Uterus (tissue), 4 donors: ENCODE measurements at places on chromosomes 2 and 18. TPM values are rescaled to one million over a fixed set of nuclear protein-coding genes. Genes with fewer than 3 reads are reported as not detected.

- H3K27me3 ChIP-seq: no peaks in the 10 kb centered on the region
- no peaks in the 10 kb centered on the region for H3K36me3 ChIP-seq
- H3K4me1 ChIP-seq: no peaks in the 10 kb centered on the region
- no peak overlapping the region for H3K27ac ChIP-seq
- no peak for DNase-seq
Observed at GRCh38 chr18:37913051-37913450, 347.5 kb upstream of the CELF4 start.

- no peak overlapping the region for H3K4me3 ChIP-seq
- H3K4me1 ChIP-seq: no peaks in the 10 kb centered on the region
- H3K27ac ChIP-seq: no peak overlapping the region
- no peaks in the 10 kb centered on the region for H3K36me3 ChIP-seq
Observed at GRCh38 chr2:215862351-215862771, 151.0 kb downstream of the MREG start.

- no peak overlapping the region for H3K27ac ChIP-seq
- H3K27me3 ChIP-seq: no peaks in the 10 kb centered on the region
- DNase-seq: no peak
Observed at GRCh38 chr18:48123941-48124340, 193.5 kb upstream of the SMAD2 start.

DNA sequence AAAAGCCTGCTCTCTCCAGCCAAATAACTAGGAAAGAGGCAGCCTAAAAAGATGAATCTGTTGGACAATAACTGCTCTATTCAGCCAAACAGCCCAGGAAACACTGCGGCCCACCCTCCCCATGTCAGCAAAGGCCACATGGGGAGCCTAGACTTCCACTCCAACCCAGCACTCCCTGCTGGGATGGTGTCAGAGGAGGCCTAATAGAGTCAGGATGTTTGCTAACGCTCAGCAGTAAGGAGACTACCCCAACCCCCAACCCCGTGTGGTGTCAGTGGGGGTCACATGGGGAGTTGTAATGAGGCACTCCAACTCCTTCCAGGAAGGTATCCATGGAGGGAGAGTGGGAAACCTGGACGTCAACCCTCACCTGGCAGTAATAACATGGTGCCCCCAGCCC lies 41.6 kb downstream of the ZBTB7C start:
- H3K27ac ChIP-seq: no peak overlapping the region
- no peaks in the 10 kb centered on the region for H3K27me3 ChIP-seq
- no peaks in the 10 kb centered on the region for H3K36me3 ChIP-seq
- no peak for DNase-seq
- H3K4me1 ChIP-seq: no peaks in the 10 kb centered on the region

Gene MSGN1
- not detected for total RNA-seq

DNA sequence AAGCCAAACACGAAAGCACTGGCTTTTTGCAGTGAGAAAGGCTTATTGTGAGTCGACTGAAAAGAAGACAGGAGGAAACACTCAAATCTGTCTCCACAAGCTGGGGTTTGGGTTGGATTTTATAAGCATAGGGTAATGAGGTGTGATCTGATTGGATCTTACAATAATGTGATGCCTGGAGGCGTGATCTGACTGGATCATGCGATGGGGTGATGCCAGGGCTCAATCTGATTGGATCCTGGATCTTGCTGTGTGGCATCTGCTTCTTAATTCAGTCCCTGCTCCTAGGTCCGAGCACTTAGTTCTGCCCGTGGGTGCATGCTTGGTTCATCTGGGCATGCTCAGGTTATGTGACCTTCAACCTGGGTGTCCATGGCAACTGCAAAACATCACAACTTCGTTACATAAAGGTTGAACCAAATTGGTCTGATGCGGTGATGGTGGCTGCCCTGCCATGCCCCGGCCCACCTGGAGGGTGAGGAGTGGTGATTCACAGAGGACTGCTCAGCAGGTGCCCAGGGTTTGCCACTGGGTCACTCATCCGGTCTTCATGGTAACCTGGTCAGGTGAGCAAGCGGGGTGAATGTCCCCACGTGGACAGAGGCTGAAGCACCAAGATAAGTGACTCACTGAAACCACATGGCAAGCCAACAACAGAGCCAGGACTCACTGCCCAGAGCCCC lies 111.0 kb downstream of the KCNF1 start:
- H3K27me3 ChIP-seq: no peaks in the 10 kb centered on the region
- no peaks in the 10 kb centered on the region for H3K4me1 ChIP-seq
- H3K36me3 ChIP-seq: no peaks in the 10 kb centered on the region
- H3K27ac ChIP-seq: no peak overlapping the region
- DNase-seq: no peak

Gene RAB17
- total RNA-seq: 3.5 TPM

Gene GALM
- 20.2 TPM for total RNA-seq

Gene DES
- total RNA-seq: 2,323 TPM

GRCh38 chr2:28687640-28688385 lies 63.8 kb upstream of the PPP1CB start:
- no peak overlapping the region for H3K4me3 ChIP-seq
- H3K36me3 ChIP-seq: no peaks in the 10 kb centered on the region
- no peak for DNase-seq
- H3K4me1 ChIP-seq: peaks cover 15% of the 10 kb centered on the region
- no peak overlapping the region for H3K27ac ChIP-seq

Gene LRP1B
- 0.79 TPM for total RNA-seq

DNA sequence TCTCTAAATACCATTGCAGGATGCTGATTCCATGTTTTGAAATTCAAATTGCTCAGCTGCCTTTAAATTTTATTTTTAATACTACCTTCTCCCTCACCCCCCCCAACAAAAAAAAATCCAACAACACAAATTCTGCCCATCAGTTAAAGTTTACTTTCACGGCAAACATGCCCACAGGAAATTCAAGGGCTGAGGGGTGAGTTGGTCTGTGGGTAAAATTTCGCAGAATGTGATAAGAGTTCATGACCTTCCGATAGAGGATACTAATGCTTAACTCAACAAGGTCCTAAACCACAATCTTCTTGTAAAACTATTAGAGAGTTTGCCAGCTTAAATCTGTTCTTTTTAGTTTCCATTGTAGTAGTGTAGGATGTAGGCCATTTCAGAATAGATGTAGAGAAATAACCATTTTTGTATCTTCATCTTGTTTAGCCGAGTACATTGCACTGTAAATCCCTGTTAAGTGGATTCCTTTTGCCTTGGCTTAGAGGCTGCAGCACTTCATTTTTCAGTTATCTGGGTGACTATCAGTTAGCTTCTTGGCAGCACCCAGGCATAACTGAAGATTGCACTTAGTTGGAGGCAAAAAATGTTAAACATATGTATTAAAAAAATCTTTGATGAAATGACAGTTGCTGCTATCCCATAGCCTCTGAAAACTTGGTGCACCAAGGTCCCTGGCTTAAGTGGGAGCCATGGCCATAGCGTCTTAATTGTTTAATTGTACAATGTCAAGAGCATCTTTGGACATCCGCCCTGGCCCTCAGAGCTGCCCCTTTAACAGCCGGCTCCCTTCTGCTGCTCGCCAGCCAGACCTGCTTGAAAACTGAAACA lies 232.3 kb downstream of the HAUS1 start:
- DNase-seq: no peak
- H3K4me3 ChIP-seq: no peak overlapping the region
- no peaks in the 10 kb centered on the region for H3K27me3 ChIP-seq
- H3K4me1 ChIP-seq: no peaks in the 10 kb centered on the region

DNA sequence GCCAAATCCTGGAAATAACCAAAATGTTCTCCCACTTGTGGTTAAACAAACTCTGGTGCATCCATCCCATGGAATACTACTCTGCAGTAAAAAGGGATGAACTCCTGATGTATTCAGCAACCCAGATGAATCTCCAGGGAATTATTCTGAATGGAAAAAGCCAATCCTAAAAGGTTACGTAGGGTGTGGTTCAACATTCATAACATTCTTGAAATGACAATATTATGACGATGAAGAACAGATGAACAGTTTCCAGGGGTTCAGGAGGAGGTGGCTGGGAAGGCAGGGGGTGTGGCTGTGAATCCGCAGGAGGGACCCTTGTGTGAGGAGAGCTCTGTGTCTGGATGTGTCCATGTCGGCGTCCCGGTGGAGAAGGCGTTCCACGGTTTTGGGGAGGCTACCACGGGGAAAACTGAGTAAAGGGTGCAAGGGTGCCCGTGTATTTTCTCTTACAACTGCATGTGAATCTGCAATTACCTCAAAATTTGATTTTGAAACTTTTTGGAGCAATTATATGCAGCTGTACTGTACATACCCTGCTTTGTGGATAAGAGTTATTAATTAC lies 47.3 kb downstream of the KCNG2 start:
- DNase-seq: no peak
- H3K36me3 ChIP-seq: no peaks in the 10 kb centered on the region
- no peak overlapping the region for H3K4me3 ChIP-seq
- H3K27me3 ChIP-seq: peaks cover 4% of the 10 kb centered on the region
- H3K27ac ChIP-seq: no peak overlapping the region

DNA sequence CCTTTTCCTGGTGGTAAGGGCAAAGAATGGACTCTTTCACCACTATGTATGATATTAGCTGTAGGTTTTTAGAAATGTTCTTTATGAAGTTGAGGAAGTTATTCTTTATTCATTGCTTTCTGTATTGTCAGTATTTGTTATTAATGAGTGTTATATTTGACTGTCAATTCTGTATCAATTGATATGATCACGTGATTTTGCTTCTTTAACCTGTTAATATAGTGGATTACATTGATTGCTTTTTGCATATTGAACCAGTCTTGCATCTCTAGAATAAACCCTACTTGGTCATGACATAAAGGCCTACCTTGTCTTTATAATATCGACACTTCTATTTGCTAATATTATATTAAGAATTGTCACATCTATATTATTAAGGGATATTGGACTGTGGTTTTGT lies 18.3 kb upstream of the ST6GAL2 start:
- H3K36me3 ChIP-seq: no peaks in the 10 kb centered on the region
- no peak overlapping the region for H3K4me3 ChIP-seq
- DNase-seq: no peak
- H3K27me3 ChIP-seq: no peaks in the 10 kb centered on the region
- H3K4me1 ChIP-seq: no peaks in the 10 kb centered on the region

DNA sequence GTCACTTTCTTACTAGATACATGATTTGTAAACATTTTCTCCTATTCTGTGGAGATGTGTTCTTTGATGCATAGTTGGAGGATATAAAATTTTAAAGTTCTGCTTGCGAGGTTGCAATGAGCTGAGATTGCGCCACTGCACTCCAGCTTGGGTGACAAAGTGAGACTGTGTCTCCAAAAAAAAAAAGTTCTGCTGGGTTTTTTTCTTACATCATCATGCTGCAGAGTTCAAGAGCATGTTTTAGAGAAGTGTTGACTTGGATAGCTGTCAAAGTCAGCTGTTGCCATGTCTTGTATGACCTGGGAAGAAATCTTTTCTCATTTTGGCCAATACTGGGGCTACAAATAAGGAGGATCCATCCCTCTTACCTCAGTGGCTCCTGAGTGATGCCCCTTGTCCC lies 71.3 kb downstream of the UGGT1 start:
- no peak for DNase-seq
- no peaks in the 10 kb centered on the region for H3K27me3 ChIP-seq
- H3K4me1 ChIP-seq: no peaks in the 10 kb centered on the region

Gene ERICH2
- total RNA-seq: not detected

GRCh38 chr2:42876326-42876751 lies 84.0 kb upstream of the HAAO start:
- no peaks in the 10 kb centered on the region for H3K36me3 ChIP-seq
- no peak overlapping the region for H3K4me3 ChIP-seq
- H3K27me3 ChIP-seq: no peaks in the 10 kb centered on the region
- peaks cover 7% of the 10 kb centered on the region for H3K4me1 ChIP-seq

DNA sequence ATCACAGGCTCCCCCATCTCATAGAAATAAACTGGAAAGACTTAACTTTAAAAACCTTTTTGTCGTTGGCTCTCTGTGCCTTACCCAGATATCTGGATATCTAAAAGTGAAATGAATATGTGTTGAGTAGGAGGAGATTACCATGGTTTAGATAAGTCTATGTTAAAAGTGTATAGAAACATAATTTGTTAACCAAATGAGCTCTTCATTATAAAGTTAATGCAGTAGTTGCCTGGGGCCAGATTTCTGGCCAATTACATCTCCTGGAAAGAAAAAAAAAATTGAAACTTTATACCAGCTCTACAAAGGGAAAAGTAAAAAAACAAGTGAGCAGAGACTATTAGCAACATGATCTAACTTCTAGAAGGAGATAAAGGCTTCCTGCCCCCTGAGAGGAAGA lies 259.6 kb upstream of the UBE2E3 start:
- H3K27ac ChIP-seq: no peak overlapping the region
- no peaks in the 10 kb centered on the region for H3K4me1 ChIP-seq
- H3K36me3 ChIP-seq: no peaks in the 10 kb centered on the region
- no peak overlapping the region for H3K4me3 ChIP-seq
- H3K27me3 ChIP-seq: no peaks in the 10 kb centered on the region

Gene KLHL41
- not detected for total RNA-seq

Gene AOX1
- total RNA-seq: 22.8 TPM

Gene TMEM182
- 1.4 TPM for total RNA-seq

Gene CDKL4
- total RNA-seq: 3.2 TPM

Gene MC2R
- total RNA-seq: not detected

DNA sequence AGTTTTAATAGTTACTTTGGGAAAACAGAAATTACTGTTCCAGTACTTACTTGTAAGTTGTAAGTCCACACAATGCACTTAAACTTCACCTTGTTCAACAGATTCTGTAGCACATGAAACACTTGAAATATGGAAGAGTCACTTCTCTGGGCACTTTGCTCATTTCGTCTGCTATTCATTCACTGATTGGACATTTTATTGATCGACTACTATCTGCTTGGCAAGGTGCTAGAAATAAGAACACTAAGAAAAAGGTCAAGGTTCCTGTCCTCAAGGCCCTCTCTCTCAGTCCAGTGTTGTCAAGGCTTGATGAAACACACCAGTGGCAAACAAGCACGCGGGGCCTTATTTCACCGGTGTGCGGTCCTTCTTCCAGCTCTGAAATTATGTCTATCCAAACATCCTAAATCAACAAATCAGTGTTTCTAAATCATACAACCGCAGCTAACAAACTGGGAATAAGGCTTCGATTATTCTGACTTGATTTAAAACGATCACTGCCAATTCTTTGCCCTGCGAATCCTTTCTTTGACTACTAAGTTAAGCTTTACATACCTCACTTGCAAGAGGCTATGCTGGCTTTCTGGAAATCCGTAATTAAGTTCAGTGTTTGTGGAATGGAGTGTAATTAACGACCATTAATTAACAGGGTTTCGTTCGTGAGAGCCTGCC lies 780 bp upstream of the ITGAV start:
- peak overlapping the region; percentile 90 for H3K4me3 ChIP-seq
- DNase-seq: no peak
- peak overlapping the region; percentile 98 for H3K27ac ChIP-seq
- no peaks in the 10 kb centered on the region for H3K36me3 ChIP-seq

DNA sequence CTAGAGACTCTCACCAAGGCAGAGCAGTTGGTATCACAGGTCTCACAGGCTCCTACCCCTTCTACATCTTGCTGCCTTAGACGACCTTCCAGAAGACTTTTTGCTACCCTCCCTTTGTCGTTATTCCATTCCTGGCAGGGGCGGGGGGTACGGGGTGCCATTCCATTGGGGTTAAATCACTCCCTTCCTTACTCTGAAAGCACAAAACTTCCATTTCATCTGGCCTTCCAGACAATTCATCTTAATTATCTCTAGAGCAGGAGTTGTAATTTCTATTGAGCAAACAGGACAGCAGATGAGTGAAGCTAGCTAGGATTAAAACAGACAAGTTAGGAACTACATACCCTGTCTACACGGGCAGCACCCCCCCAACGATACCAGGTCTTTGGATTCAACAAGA lies 276.2 kb upstream of the TANK start:
- no peaks in the 10 kb centered on the region for H3K27me3 ChIP-seq
- H3K27ac ChIP-seq: no peak overlapping the region
- H3K4me3 ChIP-seq: no peak overlapping the region
- no peaks in the 10 kb centered on the region for H3K36me3 ChIP-seq
- H3K4me1 ChIP-seq: no peaks in the 10 kb centered on the region
